MG63 (cell line): ENCODE measurements at places on chromosomes 16 and 17. TPM values are rescaled to one million over a fixed set of nuclear protein-coding genes. Genes with fewer than 3 reads are reported as not detected.
A peak's percentile ranks its signal among the peaks of the same experiment; 100 is the strongest.

DNA sequence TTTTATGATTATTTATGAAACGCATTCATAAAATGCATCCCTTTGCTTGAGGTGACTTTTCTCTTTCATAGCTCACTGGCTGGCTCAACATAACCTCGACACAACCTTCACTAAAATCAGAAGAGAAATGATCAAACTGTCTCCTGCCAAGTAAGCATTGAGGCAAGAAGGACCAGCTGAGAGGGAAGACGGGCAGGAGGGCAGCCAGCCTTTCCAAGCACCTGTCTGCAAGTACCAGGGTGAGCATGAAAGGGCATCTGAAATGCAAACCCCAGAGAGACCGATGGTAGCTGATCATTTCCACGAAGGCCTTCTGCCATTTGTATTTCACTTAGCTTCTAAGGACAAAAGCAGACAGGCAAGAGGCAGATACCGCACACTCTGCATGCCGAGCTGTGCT lies 52.1 kb upstream of the RPH3AL start:
- DNase-seq: no peak

- DNase-seq: no peak
These were observed 45.7 kb upstream of the MRPS23 start for GRCh38 chr17:57895382-57896060.

- DNase-seq: no peak
These were observed 2.2 kb downstream of the SDK2 start for GRCh38 chr17:73641826-73642600.

DNA sequence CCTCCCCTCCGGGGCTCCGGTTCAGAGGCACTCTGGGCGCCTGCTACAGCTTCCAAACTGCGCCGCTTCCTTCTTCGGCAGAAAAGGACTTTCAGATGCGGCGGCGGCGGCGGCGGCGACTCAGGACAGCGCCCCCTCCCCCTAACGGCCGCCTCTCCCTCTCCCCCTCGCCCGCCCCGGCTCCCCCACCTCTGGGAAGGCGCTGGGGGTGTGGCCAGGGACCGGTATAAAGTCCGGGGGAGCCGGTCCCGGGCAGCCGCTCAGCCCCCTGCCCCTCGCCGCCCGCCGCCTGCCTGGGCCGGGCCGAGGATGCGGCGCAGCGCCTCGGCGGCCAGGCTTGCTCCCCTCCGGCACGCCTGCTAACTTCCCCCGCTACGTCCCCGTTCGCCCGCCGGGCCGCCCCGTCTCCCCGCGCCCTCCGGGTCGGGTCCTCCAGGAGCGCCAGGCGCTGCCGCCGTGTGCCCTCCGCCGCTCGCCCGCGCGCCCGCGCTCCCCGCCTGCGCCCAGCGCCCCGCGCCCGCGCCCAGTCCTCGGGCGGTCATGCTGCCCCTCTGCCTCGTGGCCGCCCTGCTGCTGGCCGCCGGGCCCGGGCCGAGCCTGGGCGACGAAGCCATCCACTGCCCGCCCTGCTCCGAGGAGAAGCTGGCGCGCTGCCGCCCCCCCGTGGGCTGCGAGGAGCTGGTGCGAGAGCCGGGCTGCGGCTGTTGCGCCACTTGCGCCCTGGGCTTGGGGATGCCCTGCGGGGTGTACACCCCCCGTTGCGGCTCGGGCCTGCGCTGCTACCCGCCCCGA lies at the start of gene IGFBP4:
Gene IGFBP4 (plus strand): TSS at position 255 of the 792 bp plus-strand sequence. CDS start 286 bp downstream, at position 541.
- DNase-seq: peak; percentile 72

GRCh38 chr17:3557768-3558583 lies at the start of gene TRPV3:
Gene TRPV3, minus strand, starts transcription at chr17:3557812. Its CDS starts 2,962 bp downstream, at chr17:3554850.
- DNase-seq: peak; percentile 83

DNA sequence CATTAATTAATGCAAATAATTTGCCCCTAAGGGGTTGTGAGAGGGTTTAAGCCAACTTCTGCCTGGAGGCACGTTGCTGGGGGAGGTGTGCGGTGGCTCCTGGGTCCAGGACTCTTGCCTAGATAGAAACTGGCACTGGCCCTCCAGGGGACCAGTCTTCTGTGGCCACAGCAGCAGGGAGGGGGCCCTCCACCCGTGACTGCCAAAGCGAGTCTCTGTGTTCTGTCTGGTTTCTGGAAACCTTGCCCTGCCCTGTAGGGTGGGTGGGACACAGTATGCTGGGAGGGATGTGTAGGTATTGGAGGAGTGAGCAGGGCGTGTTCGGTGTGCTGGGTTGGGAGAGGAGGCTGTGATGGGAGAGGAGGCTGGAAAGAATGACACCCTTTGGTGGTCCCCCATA lies 78.8 kb downstream of the TBC1D16 start:
- DNase-seq: no peak

DNA sequence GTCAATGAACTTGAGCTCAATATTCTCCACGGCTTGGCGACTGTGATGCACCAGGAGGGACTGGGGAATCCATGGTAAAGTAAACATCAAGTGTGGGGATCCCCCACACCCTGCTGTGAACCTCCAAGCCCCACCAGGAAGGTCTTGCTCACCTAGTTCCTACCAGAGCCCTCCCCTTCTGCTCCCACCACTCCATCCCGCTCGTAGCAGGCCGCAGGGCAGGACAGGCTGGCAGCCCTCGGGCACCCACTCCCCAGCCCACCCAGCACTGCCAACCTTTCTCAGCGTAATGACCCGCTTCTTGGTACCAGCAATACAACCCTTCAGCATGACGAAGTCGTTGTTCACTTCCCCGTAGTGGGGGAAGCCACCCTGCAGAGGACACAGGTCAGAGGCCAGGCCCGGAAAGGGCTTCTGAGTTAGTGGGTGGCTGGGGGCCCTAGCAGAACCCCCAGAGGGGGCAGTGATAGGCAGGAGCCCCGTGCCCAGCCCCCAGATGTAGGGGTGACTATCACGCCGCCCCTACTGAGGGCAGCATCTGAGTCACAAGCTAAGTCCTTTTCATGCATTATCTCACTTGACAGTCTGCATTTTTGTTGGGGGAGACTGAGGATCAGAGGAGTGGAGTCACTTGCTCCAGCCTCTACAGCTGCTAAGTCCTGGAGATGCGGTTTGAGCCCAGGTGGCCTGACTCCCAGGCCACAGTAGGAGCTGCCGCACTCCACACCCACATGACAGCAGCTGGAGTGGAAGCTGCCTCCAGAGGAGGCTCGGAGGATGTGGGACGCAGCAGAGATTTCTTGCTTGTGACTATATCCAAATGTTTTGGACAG lies 2.8 kb upstream of the MSRB1 start:
- DNase-seq: no peak

- DNase-seq: no peak
These were observed 93.6 kb upstream of the TBX2 start for GRCh38 chr17:61306003-61306402.

GRCh38 chr16:58661199-58661830 lies 23.3 kb downstream of the SLC38A7 start:
- peak; percentile 90 for DNase-seq

DNA sequence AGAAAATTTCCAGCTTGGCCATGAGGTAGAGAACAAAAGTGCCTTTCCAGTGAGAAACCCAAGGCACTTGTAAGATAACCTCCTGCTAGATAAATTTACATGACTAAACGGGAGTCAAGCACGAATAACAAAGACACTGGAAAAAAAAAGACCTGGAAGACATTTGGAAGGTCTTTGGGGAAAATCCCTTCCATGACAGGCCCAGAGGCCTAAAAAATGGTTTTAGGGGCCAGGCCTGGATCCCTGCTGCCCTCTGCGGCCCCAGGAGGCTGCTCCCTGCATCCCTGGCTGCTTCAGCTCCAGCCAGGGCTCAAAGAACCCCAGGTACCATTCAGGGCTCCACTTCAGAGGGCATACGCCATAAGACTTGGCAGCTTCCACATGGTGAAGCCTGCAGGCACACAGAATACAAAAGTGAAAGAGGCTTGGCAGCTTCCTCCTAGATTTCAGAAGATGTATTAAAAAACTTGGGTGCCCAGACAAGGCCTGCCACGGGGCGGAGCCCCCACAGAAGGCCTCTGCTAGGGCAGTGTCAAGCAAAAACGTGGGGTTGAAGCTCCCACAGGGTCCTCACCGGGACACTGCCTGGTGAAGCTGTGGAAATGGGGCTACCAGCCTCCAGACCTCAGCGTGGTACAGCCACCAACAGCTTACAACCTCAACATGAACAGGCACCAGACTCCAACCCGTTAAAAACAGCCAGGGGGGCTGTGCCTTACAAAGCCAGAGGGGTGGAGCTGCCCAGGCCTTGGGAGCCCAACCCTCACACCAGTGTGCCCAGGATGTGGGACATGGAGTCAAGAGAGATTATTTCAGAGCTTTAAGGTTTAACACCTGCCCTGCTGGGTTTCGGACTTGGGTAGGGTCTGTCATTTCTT lies 77.1 kb downstream of the SDK2 start:
- DNase-seq: no peak

GRCh38 chr16:85126394-85126704 lies 14.1 kb upstream of the CIBAR2 start:
- DNase-seq: no peak

DNA sequence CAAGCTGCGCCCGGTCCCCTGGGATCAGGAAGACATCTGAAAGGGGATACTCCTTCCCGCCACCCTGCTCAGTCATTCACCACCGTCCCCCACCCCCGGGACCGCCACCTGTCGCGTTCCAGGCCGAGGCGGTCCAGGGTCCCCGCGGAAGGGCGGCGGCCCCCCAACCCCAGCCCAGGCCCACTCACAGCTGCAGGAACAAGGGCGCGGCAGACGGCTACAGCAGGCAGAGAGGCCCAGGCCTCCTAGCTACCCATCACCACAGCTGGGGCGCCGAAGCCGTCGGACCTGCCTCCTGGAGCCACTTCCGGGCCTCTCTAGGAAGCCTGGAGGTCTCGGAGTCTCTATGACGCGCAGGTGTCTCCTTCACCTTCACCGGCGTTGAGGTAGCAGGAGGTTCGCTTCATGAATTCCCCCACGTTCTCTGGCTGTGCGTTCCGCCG lies at the start of gene SDR42E1:
Gene SDR42E1 (minus strand): TSS at position 272 of the 443 bp plus-strand sequence. CDS start 10,612 bp downstream, outside the sequence.
- DNase-seq: peak; percentile 35

DNA sequence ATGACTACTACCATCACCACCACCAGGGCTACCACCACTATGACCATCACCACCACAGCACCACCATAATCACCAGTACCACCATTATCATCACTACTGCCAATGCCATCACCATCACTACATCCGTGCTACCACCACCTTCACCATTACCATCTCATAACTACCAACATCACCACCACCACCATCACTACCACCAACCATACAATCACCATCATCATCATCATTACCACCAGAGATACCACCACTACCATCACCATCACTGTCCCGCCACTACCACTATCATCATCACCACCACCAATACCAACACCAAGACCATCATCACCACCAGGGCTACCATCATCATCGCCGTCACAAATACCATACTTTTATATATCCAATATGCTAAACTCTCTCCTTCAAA lies 369.6 kb upstream of the DYNLRB2 start:
- DNase-seq: no peak

GRCh38 chr16:2953706-2954627 lies 10.1 kb upstream of the KREMEN2 start:
- DNase-seq: no peak

GRCh38 chr16:17602678-17603077 lies 131.9 kb upstream of the XYLT1 start:
- no peak for DNase-seq

DNA sequence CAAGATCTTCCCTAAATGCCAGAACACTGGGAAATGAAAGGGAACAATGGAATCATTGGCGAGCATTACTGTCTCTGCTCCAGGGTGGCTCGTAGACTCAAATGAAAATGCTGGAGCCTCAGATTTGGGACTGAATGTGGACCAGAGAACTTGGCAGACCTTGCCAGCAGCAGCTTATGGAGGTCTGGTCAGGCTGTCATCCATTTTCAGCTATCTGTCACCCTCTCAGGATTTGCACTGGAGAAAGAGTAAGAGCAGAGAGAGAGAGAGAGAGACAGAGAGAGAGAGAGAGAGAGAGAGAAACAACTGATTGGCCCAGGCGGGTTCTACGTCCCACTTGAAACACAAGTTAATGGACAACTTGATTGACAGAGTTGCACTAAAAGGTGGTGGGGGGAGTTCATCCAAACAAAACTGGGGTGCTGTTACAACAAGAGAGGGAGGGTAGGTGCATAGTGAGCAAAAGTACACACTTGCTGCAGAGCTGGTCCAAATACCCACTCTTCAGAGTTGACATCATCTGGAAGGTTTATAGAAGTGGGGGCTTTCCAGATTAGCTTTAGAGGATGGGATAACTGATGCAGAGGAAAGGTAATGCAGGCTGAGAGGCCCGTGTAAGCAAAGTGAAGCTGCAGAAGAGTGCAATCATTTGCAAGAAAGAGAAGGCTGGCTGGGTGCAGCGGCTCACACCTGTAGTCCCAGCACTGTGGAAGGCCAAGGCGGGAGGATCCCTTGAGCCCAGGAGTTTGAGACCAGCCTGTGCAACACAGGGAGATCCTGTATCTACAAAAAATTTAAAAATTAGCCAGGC lies 16.5 kb upstream of the NSMCE1 start:
- DNase-seq: no peak

- DNase-seq: no peak
These were observed 9.5 kb upstream of the ITGA2B start for GRCh38 chr17:44398692-44399691.

GRCh38 chr17:57873261-57874057 lies 23.6 kb upstream of the MRPS23 start:
- no peak for DNase-seq

DNA sequence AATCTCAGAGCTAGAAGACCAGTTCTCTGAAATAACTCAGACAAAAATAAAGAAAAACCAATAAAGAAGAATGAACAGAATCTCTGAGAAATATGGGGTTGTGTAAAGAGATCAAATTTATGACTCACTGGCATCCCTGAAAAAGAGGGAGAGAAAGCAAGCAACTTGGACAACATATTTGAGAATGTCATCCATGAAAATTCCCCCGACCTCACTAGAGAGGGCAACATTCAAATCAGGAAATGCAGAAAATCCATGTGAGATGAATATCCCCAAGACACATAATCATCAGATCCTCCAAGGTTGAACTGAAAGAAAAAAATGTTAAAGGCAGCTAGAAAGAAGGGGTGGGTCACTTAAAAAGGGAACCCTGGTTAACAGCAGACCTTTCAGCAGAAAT lies 32.1 kb downstream of the TANC2 start:
- DNase-seq: no peak

The ZNF423 gene
- 0.07 TPM in 1 of 2 replicates, not detected in the other for total RNA-seq

The JMJD6 gene
- 28.2 and 55.1 TPM in 2 replicates for total RNA-seq

The KRT12 gene
- not detected in 2 replicates for total RNA-seq

The ITGAL gene
- total RNA-seq: not detected in 2 replicates

The OR1A2 gene
- not detected in 2 replicates for total RNA-seq

The ELMO3 gene
- 1.9 TPM in 1 of 2 replicates, not detected in the other for total RNA-seq

The SEC14L5 gene
- not detected in 2 replicates for total RNA-seq

The TMEM94 gene
- 10.7 and 12.5 TPM in 2 replicates for total RNA-seq

The METTL22 gene
- total RNA-seq: 27.4 and 30.4 TPM in 2 replicates

The SLC25A39 gene
- total RNA-seq: 142 and 155 TPM in 2 replicates

The CPHXL2 gene
- not detected in 2 replicates for total RNA-seq

The ALDH3A2 gene
- 115 and 126 TPM in 2 replicates for total RNA-seq

The RAB40B gene
- 11.1 and 11.6 TPM in 2 replicates for total RNA-seq

The GP2 gene
- total RNA-seq: not detected in 2 replicates

The SLC16A11 gene
- not detected in 2 replicates for total RNA-seq
